ENCODE measurements at places on chromosomes 1 and 21.

DNA sequence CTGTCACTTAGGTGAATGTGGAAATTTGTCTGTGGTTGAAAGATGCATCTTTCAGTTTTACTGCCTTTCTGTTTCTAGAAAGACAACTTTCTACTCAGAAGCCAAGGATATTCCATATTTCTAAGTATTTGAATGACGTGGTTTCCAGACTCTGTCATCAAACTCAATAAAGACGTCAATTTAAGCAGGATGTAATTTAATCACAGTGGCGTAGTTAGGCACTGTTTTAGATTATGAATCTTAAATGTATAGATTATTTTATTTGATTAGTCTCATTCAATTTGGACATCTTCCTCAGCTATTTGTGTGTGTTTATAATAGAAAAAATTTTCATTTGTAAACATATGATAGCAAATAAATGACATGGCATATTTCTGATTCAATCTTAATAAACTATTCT lies 298.9 kb downstream of the RYR2 start:
- DNase-seq: no peak

- DNase-seq: no peak
These were observed 2.2 kb upstream of the ATP1A4 start for GRCh38 chr1:160149233-160149632.

DNA sequence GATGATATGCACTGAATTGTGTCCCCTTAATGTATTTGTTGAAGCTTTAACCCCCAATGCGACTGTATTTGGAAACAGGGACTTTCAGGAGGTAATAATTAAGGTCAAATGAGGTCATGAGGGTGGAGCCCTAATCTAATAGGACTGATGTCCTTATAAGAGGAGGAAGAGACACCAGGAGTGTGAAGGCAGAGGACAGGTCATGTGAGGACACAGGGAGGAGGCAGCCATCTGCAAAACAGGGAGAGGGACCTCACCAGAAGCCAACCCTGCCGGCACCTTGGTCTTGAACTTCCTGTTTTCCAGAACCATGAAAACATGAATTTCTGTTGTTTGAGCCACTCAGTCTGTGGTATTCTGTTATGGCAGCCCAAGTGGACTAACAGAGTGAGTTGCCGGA lies 15.3 kb downstream of the SYF2 start:
- no peak for DNase-seq

DNA sequence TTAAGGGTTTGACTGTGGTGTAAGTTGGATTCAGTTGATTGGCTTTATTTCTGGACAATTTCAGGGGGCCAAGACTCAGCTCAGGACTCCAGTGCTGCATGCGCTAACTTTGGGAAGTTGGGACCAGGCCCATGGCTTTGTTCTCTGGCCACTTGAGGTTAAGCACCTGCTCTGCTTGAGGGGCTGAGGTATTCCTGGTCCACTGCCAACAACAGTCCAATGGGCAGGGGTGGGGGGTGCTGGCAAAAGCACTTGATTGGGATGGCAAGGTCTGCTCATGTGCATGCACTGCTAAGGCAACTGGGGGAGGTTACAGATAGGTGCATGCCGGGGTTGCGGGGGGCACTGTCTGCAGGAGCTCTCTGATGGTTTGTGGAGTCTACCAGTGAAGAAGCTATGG lies 52.6 kb upstream of the ASB17 start:
- DNase-seq: no peak

DNA sequence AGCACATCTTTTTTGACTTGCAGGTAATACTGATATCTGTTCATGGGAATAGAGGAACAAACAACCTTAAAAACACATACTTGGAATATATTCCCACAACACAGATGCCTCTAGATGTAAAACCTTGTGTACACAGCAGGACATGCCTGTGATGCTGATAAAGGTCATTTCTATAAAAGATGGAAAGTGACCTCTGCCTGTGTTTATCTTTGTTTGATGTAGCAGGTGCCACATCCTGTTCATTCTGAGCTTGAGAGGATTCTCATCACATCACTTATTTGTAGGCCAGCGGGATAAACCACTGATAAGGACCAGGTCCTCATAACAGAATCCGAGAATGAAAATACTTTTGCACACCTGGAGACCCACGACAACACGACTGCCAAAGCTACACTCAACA lies 133.7 kb downstream of the SMYD2 start:
- DNase-seq: no peak

DNA sequence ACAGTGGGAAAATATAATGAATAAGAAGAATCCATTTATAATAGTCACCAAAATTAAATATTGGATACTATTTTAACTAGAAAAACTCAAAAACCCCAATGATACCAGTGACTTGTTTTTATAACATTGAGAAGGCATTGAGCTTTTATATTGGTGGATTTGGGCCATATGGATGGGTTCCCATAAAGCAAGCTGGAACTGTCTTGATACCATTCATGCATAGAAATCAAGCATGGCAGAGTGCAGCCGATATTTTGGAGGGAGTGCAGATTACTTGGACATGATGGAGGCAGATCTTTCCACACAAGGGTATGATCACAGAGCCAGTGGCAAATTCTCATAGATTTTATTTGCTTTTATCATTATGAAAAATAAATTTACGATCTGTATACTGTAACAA lies 3.8 kb upstream of the RWDD3 start:
- no peak for DNase-seq

All from stimulated activated CD8-positive, alpha-beta memory T cell treated with anti-CD3 and anti-CD28 coated beads, Interleukin-4, amount 100 ng/mL, for 4 hours (primary cell).